ENCODE measurements at places on chromosomes 3 and 15.

DNA sequence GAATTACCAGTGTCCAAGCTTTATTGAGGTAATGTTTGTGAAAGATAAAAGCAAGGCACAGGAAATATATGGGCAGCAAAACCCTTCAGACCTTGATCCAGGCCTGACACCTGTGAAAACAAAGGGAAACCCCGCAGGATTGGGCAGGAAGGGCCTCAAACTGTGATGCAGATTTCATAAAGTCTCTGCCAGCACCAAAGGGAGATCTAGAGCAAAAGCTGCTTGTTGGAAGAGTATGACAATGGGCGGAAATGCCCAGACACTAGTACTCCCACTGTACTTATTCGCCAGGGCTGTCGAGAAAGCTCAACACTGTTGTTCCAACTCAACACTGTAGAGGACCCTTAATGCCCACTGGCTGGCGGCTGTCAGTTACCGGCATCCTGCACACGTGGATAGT lies 207.9 kb downstream of the CD47 start:
- no peak for DNase-seq

DNA sequence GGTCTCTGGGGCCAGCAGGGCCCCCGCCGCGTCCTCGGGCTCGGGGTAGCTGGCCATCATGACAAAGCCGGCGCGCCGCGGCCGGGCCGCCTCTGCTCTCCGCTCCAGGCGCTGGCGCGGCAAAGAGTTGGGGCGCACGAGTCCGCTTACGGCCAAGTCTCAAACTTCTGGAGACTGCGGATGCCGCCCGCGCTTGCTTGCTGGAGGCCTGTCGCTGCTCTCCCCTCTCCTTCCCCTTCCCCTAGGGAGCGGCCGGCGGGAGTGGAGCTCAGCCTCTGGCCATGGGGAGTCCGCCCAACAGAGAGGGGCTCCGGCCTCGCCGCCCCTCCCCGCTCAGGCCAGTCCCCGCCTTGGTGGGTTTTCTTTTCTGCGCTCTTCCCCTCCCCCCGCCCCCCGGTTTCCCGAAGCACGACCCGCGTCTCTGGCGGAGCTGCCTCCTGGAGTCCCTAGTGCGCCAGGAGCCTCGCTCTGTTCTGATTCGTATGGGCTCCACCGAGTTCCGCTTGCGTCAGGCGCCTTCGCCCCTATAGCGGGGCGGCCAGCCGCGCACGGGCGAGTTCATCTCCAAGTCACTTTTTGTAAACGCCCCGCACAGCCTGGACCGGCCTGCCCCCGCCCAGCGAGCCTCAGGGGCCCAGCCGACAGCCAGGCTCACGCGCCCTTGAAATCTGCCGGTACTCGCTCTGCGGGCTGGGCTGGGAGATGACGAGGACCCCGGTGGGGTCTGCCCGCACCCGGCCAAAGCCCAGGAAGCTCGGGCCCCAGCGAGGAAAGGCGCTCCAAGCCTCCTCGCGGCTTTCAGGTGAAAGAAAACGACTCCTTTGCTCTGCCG lies at the start of the genes FOXL2 and FOXL2NB:
TSS of gene FOXL2 (minus strand) at position 475 of the 832 bp plus-strand sequence. CDS start at position 60, 415 bp downstream.
TSS of gene FOXL2NB (plus strand) at position 555 of the 832 bp plus-strand sequence. CDS start at position 703, 148 bp downstream.
- DNase-seq = no peak

DNA sequence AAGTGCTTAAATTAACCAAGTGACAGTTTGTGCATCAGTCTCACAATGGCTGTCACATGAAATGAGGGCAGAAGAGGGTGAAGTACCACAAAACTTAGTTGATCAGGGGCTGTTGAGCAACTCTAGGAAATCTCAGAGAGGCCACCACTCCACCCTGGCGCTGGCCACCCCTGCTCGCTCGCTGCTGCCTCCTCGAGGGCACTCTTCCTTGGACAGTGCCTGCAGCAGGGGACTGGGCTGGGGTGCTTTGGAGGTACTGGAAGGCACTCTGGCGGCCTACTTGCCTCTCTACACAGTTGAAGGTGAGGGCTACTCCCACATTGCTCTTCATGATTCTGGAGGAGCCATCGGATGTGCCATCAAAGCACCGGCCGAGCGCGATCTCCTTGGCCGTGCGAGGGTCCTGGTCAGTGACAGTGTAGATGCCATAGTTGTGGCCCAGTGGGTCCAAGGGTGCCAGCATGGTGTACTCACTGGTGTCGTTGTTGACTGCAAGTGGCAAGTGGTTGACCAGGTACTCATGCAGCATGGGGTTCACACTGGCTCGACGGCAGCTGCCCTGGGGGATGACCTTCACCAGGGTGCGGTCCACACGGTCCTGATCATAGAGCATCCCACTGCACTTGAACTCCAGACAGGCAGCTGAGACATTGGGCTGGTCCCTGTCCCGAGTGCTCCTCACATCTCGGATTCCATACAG lies 11.6 kb upstream of the CLPX start:
- DNase-seq = no peak

GRCh38 chr15:68552344-68552743 lies 26.4 kb upstream of the CORO2B start:
- DNase-seq = no peak

DNA sequence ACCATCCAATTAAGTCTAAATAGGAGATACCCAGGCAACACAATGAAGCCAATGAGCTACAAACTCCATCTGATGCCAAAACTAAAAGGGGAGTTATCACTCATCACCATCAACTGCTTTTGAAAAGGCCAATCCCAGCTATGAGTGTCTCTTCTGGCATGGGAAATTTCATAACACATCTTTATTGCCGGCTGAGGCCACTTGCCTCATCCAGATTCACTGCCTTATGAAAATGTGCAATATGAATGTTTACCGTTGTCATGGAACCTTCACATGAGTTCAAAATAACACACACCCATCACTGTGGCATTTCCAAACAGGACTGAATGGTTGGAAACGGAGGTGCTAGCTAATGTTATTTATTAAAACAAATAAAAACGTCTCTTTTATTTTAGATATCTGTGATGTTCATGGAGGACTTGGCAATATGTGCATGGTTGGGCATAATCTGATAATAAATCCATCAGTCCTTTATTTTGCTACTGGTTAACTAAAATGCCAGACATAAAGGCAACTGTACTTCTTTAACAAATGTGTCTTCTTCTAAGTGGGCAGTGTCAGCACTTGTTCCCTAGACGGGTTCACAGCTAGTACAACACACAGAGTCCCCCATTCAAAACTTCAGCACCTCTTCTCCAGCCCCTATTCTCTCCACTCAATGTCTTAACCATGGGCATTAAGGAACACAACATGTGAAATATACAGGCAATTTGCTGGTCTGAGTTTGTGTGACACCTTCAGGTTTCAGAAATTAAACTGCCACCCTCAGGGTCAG lies 143.9 kb downstream of the MAGI1 start:
- no peak for DNase-seq

DNA sequence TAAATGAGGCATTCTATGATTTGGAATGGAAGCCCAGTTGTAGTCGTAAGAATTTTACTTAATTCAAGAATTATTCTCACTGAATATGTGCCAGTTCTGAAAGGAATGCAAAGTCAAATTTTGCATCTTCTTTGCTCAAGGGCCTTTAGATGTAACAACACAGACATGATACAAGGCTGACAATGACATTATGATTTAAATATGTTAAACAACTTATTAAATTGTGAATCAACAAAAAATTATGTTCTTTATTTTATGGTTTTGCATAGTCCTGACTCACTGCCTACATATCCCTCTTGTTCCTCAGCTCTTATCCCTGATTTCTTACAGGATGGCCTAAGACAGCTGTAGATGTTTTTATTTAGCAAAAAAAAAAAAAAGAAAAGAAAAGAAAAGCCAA lies 170.9 kb upstream of the NR2E3 start:
- no peak for DNase-seq

DNA sequence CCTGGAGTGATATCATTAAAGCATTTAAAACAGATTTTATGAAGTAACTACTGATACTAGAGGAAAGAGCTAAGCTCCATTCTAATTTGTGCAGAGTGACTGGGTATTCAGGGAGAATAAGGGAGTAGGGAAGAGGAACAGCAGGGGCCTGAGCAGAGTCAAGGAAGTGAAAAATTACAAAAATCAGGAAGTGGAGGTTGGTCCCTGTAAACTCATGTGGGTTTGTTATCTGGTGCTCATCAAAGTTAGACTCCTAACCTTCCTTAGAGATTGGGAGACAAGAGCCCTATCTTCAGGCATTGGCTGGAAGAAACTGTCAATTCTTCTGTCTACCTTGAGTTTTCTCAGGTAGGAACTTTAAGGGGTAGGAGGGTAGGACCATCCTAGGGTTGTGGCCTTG lies 82.5 kb downstream of the NEK11 start:
- no peak for DNase-seq

DNA sequence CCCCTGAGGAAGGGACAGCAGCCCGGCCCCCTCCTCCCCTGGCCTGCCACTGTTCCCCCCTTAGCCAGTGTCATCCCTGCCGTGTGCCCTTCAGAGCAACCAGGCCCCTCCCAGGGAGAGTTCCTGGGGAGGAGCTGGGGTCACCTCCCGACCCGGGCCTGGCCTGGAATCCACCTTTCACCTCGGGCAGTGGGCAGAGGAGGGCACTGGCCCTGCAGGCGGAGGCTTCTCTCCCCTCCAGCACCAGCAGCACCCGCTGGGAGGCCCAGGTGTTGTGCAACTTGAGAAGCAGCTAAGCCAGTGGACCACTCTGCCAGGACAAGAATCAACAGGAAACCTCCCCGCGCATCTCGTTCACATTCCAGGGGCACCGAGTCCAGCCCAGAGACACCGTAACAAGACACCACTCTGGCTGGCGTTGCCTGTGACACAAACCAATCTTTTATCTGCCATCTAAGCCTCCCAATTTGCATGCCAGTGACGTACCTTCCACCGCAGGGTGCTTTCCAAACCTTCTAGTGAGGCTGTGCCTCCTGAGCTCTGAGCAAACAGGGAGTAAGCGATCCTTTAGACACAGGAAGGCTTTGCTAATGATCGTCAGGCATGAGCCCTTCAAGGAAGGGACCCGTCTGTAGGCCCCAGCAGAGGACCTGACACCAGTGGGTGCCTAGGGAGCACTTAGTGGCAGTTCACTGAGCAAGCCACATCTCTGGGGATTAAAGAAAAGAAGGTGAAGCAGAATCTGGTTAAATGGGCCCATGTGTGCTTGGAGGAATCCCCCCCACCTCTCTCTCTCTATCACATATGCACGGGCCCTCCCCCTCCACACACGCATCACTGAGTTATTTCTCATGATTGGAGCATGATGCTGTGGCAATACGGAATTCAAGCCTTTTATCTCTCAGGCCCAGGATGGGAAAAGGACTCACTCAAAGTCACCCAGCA lies 98.9 kb upstream of the TLE3 start:
- DNase-seq = peak; percentile 85

DNA sequence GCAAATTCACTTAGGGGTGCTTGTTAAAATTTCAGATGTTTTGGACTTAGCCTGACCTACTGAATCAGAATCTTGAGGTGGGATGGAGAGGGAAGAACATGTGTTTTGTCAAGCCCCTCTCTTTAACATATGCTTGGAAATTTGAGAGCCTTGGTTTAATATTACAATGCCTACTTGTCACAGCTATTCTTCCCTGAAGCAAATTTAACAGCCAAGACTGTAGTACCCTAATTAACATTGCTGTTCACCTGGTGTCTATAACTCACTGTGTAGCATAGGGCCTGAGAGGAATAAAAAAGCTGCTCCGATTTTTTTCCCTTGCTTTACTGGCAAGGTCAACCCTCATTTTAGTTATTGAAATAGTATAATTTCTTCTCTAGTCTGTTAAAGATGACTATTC lies 880.1 kb downstream of the CADM2 start:
- DNase-seq = no peak

GRCh38 chr15:70863450-70864218 lies 9.7 kb upstream of the LARP6 start:
- no peak for DNase-seq

GRCh38 chr15:82810061-82810889 lies 847 bp downstream of the WHAMM start:
- no peak for DNase-seq

DNA sequence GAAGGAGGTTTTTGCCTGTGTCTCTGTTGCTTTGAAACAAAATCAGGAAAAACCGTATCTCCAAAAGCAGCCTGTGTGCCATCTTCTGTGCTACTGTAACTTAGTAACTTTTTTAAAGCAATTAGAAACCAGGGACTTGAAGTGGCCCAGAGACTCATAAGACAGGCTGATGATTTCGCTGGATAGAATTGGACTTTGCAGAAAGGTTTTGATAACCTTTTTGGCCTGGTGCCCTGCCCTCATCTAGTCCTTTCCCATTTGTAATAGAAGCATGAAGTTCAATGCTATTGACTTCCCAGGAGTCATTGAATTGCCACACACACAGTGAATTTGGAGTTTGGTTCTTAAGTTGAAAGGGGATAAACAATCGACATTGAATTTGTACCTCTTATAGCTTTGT lies 157.2 kb downstream of the PTPRG start:
- DNase-seq = peak; percentile 69

DNA sequence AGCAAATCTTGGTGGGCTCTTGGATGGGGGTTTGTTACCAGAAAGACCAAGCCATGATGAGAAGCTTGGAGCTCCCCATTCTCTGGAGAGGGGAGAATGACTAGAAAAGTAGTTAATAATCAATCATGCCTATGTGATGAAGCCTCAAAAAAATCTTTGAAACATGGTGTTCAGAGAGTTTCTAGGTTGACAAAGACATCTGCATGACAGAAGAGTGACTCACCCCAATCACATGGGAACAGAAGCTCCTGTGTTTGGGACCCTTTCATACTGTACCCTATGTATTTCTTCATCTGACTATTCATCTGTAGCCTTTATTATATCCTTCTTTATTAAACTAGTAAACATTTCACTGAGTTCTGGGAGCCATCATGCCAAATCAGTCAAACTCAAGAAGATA lies 87.4 kb downstream of the BCHE start:
- DNase-seq = no peak

DNA sequence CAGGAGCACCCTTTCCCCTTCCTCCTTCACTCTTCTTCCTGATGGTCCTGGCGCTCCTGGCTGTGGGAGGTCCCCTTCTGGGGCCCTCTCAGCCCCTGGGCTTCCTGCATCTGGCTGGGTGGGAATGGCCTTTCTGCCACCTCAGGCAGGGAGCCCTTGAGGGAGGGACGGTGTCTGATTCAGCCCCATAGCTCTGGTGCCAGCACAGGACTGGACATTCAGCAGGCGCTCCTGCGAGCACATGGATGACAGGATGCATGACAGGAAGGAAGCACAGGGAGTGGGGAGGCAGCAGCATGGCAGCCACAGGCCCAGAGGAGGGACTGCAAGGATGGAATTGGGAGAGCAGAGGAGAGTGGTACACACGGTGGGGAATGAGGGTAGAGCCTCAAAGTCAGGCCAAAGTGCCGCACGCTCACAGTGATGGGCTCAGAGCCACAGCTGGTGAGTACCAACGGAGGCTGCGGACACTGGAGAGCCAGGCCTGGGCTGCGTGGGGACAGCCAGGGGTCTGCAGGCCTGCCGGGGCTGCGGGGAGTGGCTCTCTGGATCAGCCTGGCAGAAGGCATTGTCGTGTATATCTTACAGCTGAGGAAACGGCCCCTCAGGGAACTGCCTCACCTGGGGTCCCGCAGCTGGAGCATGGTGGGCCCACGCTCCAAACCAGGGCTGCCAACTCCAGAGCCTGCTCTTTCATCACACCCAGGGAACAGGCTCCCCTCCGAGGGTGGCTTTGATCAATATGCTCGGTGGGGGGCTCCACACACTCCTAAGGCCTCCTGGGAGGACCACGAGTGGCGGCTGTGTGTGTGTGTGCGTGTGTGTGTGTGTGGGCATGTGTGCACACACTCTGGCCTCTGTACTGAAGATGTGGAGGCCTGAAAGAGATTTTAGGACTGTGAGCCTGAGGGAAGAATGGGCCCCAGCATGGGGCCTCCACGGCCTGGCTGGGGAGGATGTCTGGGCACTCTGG lies 51.4 kb upstream of the CTSH start:
- no peak for DNase-seq
